ENCODE measurements at places on chromosomes 11 and 22. TPM values are rescaled to one million over a fixed set of nuclear protein-coding genes. Genes with fewer than 3 reads are reported as not detected.

The MS4A12 gene
- total RNA-seq = not detected

- DNase-seq = no peak
These were observed 57.5 kb downstream of the PTPRJ start for GRCh38 chr11:48037709-48038468.

- DNase-seq = no peak
These were observed 223.7 kb downstream of the DSCAML1 start for GRCh38 chr11:117573326-117573725.

DNA sequence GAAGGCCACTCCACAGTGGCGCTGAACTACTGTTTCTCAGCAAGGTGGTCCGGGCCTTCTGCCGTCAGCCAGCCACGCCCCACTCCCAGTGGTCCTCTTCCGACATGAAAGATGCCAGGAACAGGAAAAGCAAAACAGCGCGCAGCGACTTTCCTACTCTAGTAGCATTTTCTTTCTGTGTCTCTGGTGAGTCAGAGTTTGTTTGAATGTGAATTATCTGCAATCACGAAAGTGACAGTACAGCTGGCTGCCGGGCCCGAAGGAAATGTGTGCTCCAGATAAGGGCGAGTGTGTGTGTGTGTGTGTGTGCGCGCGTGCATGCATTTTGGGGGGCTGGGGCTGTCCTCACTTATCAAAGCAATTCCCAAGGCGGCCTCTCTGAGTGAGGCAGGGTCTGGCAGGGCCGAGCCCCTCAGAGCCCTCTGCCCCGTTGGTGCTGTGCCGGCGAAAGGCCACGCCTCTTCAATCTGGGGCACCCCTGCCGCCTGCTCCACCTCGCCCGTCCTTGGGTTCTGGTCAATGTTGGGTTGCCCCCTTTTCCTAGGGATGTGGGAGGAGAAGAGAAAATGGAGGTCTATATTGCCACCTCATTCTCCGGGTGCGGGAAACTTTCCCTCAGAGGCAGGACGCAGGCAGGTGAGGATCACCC, 288.5 kb downstream of the KIRREL3 start:
- DNase-seq = no peak

DNA sequence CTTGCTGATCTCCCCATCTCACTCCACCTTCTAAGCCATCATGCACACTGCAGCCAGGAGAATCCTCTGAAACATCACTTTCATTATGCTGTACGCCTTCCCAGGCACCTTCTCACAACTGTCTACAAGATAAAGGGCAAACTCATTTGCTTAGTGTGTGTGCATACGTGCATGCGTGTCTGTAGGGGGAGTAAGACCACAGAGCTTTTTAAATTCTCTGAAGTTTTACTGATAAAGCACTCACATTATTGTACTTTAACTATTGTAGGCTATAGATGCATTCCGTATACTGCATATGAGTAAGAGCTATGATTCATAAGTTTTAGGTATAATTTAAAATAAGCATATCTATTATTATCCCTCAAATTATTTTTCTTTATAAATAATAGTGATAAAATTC, 15.3 kb upstream of the ANKK1 start:
- no peak for DNase-seq
